Stimulated activated CD4-positive, alpha-beta T cell treated with anti-CD3 and anti-CD28 coated beads, Interleukin-4, amount 100 ng/mL, for 24 hours (primary cell): ENCODE measurements at places on chromosomes 1 and 21.

DNA sequence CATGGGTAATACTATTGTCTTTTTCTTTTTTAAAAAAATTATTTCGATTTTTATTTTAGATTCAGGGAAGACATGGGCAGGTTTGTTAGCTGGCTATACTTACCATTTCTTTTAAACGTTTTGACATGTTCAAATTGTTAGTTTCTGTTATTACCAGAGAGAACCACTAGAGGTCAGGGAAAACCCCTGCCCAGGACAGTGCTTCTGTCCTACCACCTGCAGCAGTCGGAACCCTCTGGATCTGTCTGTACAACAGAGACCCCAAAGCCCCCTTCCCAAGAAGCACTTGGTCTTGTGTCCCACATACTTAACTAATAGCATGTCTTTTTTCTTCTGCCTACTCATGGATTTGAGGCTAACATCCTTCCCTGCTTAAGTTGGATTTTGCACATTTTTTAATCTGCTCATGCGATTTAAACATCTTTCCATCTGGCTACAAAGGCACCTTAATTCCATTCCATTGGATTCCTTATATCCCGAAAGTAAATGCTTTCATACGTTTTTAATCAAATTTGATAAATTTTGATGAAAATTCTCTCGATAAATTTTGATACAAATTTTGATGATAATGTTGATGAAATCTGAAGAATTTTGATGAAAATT is 10.0 kb upstream of the C1orf115 start:
- no peak for DNase-seq

DNA sequence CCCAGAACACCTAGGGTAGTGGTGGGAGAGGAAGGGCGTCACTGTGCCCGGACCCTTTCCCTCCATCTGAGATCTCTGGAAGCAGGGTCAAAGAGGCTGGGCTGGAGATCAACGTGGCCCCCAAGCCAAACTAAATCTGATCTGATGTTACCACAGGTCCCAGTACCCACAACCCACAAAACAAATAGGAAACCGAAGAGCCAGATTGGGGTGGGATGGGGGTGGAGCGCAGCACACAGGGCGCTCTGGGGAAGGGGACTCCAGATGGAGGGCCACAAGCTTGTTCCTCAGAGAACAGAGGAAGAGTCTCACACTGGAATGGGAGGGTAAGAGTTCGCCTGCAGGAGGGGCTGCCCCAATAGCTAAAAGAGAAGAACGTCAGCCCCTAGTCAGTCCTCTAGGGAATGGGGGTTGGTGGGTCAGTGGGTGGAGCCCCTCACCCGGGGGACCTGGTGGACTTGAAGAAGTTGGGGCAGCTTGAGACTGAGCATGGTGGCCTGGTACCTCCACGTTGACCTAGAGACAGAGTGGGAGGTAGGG is 1.5 kb downstream of the PAQR6 start:
- no peak for DNase-seq

DNA sequence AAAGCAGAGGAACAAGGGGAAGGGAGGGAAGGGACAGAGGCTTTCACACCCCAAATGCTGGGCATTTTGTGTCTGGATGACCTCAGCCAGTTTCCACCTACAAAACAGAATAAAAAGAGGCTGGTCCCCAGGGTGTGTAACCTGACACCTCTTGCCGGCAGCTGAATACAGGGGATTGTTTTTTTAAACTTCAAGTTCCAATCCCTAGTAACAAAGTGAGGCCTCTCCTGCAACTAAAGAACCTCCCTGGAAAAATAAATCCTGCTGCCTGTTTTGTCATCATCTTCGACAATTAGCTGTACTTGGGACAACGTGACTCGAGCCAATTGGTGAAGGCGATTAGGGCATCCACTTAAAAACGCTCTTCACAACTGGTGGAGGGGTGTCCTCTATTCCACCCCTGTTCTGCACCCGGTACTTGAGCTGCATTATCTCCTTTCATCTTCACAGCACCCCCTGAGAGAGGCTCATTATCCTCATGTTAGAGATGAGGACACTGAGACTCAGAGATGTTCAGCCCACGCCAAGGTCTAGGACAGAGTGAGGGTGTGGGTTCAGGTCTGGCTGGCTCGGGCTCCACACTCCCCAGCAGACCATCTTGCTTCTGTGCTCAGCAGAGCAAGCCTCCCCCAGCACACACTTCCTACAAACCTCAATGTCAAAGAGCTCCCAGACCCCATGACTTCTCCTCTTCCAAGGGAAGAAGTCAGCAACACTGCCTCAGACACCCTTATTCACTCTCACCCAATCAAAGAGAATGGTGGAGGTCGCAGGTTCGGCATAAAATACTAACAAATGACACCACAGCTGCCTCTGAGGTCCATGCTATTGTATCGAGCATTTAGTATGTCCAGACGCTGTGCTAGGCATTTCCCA is 15.2 kb downstream of the ITPKB start:
- DNase-seq: no peak

- no peak for DNase-seq
Measured at GRCh38 chr1:188489336-188490112, 1660.8 kb downstream of the PLA2G4A start.
